T-helper 2 cell (primary cell): ENCODE measurements at places on chromosomes 6 and 20.

- no peak for DNase-seq
Measured at GRCh38 chr6:168261234-168261633, 58.3 kb downstream of the DACT2 start.

GRCh38 chr6:97102145-97102790 lies 177.7 kb downstream of the KLHL32 start:
- no peak for DNase-seq

GRCh38 chr6:124237911-124238310 lies 434.2 kb downstream of the NKAIN2 start:
- no peak for DNase-seq

DNA sequence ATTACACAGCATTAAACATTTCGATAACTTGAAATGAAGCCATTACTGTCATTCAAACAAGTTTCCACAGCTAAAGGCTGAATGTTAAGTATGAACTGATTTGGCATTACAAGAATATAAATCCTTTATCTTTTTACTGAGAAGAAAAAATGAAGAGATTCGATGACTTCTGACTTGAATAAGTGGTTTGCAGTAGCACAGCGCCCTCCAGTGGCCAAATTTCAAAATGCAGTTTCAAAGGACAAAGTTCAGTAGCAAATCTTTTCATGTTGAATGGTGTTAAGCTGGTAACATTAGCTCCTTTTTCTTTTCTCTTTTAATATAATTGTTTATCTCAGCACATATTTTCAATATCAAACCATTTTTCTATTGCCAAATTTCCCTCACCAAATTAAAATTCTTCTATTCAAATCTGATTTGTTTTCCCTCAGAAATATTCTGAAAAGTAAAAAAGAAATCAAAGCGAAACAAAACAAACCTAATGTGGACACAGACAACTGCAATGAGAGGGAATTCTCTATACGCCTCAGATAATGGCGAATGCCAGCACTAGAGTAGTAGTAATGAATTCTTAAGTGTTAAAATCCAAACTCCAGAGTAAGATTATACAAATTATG lies 145.7 kb downstream of the BTBD9 start:
- DNase-seq = peak; percentile 37

DNA sequence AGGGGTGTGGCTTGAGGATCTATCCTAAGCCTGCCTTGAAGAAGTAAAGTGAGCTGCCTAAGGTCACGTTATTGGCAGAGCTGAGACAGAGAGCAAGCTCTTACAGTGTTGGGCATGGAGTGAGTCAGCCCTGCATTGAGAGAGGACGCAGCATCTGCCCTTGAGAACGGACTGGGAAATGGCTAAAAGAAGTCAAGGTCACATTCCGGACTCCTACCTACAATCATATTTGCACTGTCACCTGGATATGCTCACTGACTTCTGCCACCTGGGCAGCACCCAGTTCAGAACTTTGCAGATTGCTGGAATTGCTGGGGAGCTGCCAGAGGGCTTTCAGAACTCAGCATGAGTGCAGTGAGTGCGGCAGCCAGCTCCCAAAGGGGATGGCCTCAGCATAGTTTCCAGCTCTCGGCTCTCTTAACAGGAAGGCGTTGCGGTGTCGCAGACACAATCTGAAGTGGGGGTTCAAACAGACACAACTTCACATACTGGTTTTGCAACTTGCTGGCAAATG lies 199.3 kb upstream of the SGK1 start:
- no peak for DNase-seq

GRCh38 chr6:28811873-28812272 lies 111.9 kb downstream of the TRIM27 start:
- no peak for DNase-seq

GRCh38 chr6:26129656-26130055 lies 42.4 kb downstream of the HFE start:
- peak; percentile 53 for DNase-seq

GRCh38 chr6:135922174-135922573 lies 70.7 kb downstream of the PDE7B start:
- DNase-seq = no peak

DNA sequence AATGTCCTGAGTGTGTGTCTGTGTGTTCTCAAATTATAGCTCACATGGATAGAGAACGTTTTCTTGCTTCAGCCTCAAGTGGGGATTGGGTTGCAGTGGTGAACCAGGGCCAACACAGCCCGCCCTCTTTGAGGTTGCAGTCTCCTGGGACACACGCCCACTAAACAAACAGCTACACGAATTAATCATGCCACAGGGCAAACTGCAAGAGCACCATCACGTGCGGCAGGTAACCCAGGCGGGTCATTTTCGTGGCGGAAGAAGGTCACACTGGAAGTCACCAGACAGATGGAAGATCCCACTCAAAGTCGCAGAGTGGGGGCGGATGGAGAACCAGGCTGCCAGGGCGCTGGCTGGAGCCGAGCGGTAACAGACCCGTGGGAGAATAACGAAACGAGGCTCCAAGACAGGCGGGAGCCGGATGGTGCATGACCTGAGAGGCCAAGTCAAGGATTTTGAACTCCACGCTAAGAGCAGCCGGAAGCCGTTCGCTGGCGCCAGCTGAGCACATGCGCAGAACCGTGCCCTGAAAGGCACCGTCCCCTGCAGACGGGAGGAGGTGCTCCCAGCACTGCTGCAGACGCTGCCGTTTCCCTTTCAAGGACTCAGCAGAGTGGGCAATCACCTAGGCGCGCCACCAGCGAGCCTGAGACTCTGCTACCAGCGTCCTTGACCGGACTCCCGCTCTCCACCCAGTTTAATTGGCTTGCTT lies 10.7 kb downstream of the DLL1 start:
- DNase-seq = peak; percentile 56

GRCh38 chr20:18754653-18755045 lies 58.9 kb upstream of the SCP2D1 start:
- no peak for DNase-seq

DNA sequence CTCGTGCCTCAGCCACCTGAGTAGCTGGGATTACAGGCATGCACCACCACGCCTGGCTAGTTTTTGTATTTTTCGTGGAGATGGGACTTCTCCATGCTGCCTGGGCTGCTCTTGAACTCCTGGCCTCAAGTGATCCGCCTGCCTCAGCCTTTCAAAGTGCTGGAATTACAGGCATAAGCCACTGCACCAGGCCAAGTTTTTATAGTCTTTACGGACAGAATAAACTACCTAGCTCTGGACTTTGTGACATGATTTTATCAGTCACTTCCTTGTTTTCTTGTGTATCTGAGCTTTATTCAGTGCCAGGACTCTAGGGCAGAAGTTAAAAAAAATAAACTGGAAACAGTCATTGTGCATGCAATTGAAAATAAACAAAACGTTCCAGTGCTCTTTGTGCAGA lies 46.7 kb upstream of the RALGAPA2 start:
- no peak for DNase-seq

- peak; percentile 12 for DNase-seq
Measured at GRCh38 chr6:41427642-41428335, 92.4 kb downstream of the NCR2 start.

- DNase-seq = no peak
Measured at GRCh38 chr6:70537266-70537665, 29.5 kb upstream of the SDHAF4 start.

DNA sequence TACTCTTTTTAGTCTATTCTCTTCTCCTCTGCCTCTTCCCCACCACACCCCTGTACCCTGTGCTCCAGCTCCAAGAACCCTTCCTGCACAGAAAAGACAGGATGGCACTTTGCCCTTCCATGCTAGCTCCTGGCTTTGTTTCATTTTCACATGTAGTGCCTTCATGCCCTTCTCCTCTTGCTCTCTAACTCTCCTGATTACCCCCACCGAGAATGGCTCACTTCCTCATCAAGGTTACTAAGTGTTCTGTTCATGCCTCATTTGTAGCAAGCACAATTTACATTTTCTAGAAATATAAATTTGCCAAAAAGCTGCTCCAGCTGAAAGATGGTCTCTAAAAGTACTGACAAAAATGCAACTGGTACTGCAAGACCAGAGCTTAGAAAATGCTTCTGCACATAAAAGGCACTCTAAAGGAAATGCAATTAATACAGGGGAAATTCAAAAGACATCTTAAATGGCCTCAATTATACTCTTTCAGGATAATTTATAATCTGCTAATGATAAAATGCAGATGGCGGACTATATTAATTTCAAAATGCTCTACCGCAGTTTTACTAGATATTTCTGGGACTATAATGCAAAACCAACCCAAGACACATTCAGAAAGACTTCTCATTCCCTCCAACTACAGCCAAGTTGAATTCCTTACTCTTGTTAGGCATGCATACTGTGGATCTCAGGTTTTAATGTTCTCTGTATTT lies 570.2 kb downstream of the PRKN start:
- no peak for DNase-seq

DNA sequence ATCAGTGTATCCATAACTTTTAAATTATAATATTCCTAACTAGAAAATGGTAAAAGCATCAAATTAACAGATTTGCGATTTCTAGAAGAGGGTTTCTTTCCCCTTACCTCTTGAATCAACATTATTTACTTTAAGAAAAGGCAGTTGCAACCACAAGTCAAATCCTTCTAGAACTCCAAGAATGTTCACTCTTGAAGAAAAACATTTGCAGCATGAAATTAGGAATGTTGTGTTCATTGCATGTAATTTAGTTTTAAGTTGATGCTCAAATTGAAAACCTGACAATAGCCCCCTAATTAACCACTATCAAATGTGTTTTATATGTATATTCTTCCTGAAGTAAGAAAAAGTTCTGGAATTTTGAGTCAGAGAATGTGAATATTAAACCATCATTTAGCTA lies 2.3 kb upstream of the REV3L start:
- DNase-seq = no peak

GRCh38 chr6:69835414-69836179 lies 30.8 kb upstream of the COL19A1 start:
- no peak for DNase-seq
